ENCODE measurements at places on chromosomes 11 and 22.

GRCh38 chr11:18369398-18369797 lies 25.0 kb upstream of the LDHA start:
- DNase-seq: no peak

DNA sequence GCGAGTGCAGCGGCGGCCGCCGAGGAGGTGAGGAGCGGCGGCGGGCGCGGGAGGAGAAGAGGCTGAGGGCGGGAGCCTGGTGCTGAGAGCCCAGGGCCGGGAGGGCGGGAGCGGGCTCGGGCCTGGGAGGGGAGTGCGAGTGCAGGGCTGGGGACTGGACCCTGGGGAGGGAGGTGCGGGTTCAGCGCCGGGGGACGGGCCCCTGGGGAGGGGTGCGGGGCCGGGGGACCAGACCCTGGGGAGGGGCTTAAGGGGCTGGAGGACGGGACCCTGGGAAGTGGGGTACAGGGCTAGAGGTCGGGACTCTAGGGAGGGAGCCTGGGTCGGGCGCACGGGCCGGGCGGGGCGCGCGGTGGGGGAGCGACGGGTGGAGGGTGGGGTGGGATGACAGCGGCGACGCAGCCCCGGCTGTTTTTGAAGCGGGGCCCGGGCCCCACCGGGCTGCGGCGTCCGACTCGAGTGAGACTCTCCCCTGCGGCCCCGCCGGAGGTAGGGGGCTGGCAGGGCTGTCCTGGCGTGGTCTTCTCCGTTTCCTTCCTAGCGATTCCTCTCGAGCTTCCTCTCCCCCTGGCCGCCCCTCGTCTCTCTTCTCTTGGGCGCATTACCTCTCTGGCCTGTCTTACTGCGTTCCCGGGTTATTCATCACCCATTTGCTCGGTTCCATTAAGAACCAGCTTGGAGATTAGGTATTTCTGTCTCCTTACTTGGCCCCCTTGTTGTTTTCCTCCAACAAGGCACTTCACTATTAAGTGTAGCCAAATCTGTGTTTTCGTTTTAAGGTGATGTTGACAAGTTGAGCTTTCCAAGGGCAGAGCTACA lies 754 bp downstream of the NUP50 start:
- no peak for DNase-seq

- no peak for DNase-seq
These were observed 91.4 kb upstream of the TOP3B start for GRCh38 chr22:22073769-22074561.

- DNase-seq: no peak
These were observed 20.8 kb downstream of the CRKL start for GRCh38 chr22:20937794-20938671.

- DNase-seq: peak; percentile 69
These were observed 15.4 kb downstream of the FAM181B start for GRCh38 chr11:82718307-82718706.

DNA sequence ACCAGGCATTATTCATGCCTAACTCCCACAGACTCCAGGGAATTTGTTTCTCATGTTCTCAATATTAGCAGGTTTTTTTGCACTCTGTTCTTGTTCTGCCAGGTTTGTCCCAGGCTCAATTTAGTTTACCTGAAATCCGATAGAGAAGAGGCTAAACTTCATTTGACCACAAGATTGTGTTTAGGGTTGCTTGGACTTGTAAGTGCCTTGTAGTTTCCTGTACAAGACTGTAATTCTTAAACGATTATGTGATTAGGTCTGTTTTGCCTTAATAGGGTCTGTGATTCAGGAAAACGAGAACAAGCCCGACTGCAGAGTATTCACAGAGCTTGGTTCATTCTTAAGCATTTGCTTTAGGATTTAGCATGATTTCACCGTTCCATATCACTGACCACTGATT lies 1.8 kb downstream of the PRSS23 start:
- no peak for DNase-seq

Measured in C1 segment of cervical spinal cord (tissue), 14 donors.